ENCODE measurements at places on chromosomes 2 and 18.
A peak's percentile ranks its signal among the peaks of the same experiment; 100 is the strongest.

DNA sequence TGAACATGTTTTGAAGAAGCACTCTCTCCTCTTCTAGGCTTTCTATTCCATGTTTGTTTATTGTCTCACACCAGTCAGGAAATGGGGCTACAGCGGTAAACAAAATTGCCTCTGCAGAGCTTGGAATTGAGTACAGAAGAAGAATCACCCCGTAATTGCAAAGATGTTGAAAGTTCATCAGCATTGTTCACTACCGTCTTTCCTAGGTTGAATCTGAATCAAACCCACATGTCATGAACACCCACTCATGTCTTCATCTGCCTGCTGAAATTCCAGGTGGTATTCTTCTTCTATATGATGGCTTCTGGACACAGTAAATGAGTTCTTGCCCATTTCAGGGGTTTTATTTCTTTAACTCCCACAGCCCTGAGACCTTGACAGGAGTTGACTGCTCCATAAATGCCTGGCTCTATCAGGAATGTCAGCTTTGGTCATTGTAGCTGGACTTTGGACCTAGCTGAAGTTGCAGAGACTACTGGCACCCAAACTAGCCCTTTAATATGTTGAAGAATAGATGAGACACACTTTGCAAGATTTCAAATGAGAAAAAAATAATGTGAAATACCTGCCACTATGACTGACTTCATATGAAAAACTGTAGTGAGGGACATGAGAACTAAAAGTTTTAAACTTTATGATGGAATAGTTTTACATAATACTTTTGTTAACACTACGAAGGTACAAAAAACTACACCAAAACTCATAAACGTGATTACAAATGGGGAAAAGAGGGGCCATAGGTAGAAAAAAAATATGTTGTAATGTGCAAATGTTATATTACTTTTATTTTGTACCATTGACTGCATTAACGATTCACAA lies 1235.3 kb upstream of the ZEB2 start:
- no peak for DNase-seq

- DNase-seq: peak; percentile 39
Observed at GRCh38 chr2:95023222-95023597, 2.3 kb upstream of the MAL start.

DNA sequence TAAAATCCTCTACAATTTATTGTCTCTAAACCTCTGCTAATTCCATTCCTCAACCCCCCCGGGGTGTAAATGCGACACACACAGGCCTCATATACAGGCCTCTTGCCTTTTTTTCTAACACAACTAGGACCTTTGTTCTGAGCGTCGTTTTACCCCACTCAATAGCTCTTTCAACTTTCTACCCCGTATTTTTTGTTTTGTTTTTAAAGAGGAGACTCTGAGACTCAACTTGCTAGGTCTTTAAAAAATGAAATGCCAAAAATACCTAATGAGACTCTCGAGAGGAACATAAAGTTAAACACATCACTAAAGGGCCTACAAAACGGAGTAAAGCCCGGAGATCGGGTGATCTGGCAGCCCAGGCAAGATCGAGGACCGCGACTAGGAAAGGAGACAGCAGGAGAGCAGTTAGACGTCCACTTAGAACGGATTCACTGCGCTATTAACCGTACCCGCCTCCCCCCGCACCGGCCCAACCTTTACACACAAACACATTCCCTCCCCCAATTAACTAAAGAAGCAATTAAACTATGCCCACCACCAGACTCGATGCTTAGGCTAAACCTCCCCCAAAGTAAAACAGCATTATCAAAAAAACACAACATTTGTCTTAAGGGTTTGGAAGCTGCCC lies 1.7 kb downstream of the TRIP12 start:
- DNase-seq: no peak

GRCh38 chr2:178415979-178416378 lies 35.0 kb downstream of the PRKRA start:
- no peak for DNase-seq

- DNase-seq: no peak
Observed at GRCh38 chr2:202035089-202035940, 1.7 kb downstream of the FZD7 start.

DNA sequence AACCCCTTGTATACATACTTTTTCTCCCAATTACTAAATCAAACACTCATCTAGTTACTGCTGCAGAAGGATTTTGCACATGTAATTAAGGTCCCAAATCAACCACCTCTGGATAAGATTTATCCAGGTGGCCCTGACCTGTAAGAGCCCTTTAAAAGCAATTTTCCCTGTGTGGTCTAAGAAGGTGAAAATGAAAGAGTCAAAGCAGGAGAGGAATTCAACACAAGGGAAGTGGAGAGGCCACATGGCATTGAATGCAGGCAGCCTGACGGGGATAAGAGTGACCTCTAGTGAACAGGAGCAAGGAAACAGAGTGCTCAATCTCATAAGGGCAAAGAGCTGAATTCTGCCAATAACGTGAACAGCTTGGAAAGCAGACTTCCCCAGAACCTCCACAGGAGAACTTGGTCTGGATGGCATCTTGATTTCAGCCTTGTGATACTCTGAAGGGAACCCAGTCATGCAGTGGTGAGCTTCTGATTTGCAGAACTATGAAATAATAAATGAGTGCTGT lies 27.2 kb downstream of the PPP3R1 start:
- DNase-seq: peak; percentile 12

GRCh38 chr18:11163665-11164064 lies 14.3 kb upstream of the PIEZO2 start:
- no peak for DNase-seq

GRCh38 chr2:2683606-2684224 lies 352.6 kb upstream of the MYT1L start:
- DNase-seq: no peak

- no peak for DNase-seq
Observed at GRCh38 chr2:130372833-130373807, 17.3 kb downstream of the PTPN18 start.

DNA sequence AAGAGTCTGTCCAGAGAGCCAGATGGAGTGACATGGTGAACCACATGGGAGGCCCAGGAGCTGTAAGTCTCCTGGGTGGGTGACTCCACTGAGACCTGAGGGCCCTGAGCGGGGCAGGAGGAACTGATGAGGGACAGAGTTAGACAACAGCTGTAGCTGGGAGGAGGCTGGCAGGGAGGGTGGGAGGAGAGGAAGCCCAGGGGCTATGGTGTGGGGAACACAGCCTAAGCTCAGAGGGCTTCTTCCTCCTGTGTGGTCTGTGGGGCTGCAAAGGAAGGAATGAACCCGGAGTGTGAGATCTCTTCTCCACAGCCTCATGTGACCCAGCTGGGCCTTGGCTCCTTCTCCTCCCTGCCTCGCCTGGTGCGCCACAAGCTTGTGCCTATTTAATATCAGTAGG lies 395.6 kb upstream of the HS6ST1 start:
- no peak for DNase-seq

- no peak for DNase-seq
Observed at GRCh38 chr2:86087936-86088850, 17.5 kb downstream of the POLR1A start.

GRCh38 chr18:51621113-51621863 lies 423.8 kb upstream of the MEX3C start:
- DNase-seq: peak; percentile 33

- no peak for DNase-seq
Observed at GRCh38 chr2:26585966-26586365, 55.2 kb downstream of the CIB4 start.

DNA sequence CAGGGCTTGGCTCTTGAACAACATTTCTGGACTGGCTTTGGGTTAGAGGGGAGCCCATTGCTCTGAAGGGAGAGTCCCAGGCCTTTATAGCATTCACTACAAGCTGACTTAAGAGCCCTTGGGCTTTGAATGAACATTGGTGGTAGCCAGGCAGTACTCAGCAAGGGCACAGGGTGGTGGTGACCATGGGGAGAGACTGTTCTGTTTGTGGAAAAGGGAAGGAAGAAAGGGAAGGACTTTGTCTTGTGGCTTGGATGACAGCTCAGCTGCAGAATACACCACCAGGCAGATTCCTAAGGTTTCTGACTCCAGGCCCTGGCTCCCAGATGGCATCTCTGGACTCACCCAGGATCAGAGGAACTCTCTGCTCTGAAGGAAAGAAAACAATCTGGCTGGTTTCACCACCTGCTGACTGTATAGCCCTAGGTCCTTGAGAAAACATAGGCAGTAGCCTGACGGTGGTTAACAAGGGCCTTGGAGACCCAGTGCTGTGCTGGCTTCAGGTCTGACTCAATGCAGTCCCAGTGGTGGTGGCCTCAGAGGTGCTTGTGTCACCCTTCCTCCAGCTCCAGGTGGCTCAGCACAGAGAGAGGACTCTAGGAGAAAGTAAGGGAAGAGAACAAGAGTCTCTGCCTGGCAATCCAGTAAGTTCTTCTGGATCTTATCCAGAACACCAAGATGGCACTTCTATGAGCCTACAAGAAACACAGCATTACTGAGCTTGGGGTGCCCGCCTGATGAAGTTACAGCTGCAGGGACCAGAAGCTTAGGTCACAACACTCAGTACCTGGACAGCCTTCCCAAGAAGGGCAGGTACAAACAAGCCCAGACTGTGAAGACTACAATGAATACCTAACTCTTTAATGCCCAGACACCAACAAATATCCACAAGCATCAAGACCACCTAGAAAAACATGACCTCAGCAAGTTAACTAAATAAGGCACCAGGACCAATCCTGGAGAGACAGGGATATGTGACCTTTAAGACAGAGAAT lies 16.4 kb upstream of the ABCB11 start:
- no peak for DNase-seq

- DNase-seq: peak; percentile 20
Observed at GRCh38 chr2:142872882-142873724, 4.4 kb upstream of the KYNU start.

DNA sequence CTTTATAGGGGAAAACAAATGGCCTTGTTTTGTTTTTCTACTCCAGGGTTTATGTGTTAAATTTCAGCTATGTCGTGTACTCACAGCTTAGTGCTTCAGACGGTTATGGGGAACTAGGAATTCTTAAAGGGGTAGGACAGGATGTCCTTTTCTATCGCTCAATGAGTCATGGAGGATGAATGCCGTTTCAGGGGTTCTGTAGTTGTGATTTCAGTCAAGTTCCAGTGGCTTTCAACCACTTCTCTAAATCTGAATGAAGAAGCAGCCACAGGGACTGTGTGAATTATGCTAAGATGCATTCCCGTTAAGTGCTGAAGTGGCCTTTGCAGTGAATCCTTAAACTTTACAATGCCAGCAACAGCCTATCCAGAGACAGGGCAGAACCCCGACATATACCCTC lies 1231.7 kb upstream of the ZEB2 start:
- DNase-seq: no peak

GRCh38 chr2:204280262-204280668 lies 265.0 kb upstream of the PARD3B start:
- no peak for DNase-seq

GRCh38 chr2:66699793-66700676 lies 265.1 kb downstream of the MEIS1 start:
- no peak for DNase-seq

GRCh38 chr2:206086716-206087350 lies 859 bp upstream of the INO80D start:
- no peak for DNase-seq

GRCh38 chr2:129396980-129397599 lies 582.4 kb upstream of the RAB6C start:
- peak; percentile 39 for DNase-seq

- no peak for DNase-seq
Observed at GRCh38 chr2:237946423-237946822, 20.4 kb upstream of the UBE2F start.

DNA sequence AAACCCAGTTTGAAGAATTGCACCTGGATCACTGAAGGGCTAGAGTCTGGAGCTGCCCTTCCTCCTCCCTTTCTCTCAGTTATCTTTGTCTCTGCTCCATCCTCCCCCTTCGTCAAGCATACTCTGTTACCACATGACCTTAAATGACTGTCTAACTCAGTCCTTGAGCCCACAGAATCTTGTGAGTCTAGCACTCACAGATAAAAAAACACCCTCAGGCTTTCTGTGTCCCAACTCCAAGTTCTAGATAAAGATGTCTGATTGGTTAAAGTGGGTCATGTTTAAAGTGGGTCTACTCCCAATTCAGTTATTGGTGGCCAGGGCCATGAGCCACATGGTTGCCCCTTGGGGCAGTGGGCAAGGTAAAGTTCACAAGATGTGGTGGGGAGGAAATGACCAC lies 53.5 kb upstream of the CYP1B1 start:
- DNase-seq: no peak

DNA sequence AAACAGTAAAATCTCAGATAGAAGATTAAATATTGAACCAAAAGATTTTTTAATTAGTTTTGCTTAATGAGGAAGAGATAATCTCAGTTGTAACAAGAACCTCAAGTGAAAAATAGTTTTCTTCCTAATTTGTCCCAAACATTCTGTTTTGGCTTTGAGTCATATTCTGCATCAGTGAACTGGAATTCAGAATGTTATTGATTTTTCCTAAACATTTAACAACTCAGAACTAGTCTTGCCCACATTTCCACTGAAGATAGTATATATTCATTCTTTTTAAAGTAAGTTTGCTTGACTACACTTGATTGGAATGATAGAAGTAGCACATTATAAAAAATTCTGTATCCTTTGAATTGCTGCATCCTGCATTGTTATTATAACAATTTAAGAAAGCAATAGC lies 85.7 kb upstream of the UGP2 start:
- no peak for DNase-seq

DNA sequence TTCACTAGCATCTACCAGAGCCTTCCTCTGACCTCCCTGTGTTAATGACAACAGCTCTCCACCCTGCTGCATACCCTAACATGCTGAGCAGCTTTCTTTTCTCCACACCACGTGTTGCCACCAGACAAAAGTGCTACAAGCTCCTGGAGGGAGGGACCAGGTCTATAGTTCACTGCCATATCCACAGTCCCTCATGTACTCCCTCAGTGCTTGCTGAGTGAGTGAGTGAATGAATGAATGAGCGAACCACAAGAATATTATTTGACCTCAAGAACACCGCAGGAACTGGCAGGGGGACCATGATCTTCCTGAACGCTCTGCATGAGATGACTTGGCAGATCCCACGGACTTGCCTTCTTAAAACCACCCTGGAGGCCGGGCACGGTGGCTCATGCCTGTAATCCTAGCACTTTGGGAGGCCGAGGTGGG lies 47.4 kb upstream of the CAB39 start:
- DNase-seq: no peak

GRCh38 chr2:196233805-196234475 lies 62.6 kb upstream of the STK17B start:
- no peak for DNase-seq

GRCh38 chr2:30979822-30980245 lies 158.4 kb downstream of the GALNT14 start:
- peak; percentile 93 for DNase-seq

DNA sequence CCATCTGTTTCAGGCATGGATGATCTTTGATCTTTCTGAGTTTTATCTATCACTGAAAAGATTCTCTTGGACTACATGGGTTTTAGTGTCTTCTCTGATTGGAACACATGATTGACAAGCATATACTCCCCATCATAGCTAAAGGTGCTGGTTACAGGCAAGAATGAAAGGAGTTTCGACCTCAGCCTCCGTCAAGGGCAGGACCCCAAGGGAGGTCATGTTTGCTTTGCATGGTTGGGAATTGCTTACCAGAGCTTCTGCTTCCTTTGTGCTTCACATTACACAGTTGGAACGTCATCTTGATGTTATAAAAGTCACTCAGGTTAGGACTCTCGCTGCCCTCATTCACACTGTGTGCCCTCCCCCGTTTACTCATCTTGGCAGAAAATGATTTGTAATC lies 287.7 kb downstream of the PIK3C3 start:
- DNase-seq: no peak
